ENCODE measurements at places on chromosomes 2 and 18.

GRCh38 chr2:204268971-204269370, 276.3 kb upstream of the PARD3B start:
- no peak for DNase-seq

DNA sequence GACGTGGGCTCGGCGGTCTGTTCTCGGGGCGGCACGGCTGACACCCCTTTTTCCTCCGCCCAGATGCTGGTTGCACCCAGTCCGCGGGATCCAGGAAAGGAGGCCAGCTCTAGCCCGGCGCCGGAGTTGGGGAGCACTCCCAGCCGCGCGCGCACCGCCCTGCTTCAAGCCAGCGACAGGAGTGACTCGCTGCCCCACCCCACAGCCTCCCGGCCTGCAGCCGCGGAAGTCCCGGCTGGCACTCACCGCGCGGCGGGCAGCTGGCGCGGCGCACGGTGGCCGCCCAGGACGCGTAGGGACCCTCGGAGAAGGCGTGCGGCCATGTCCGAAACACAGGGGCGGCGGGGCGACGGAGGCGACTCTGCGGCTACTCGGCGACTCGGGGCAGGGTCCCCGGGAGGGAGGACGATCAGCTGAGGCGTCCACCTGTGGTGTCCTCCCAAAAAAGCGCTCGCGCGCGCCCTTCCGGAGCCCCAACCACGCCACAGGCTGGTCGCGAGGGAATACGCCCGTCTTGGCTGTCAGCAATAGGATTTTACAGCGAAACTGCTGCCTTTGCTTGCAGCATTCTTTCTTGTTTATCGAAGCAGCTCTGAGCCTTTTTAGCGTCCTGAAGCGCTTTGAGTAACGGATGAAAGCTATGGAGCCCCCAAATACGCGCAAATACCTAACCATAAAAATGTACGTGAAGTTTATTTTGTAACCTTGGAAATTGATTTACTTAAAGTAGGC, at the start of gene ACADL:
Gene ACADL (minus strand): TSS at position 507 of the 732 bp plus-strand sequence. CDS start 184 bp downstream, at position 323.
- peak; percentile 76 for DNase-seq

GRCh38 chr2:162484551-162484950, 140.6 kb downstream of the GCA start:
- no peak for DNase-seq

DNA sequence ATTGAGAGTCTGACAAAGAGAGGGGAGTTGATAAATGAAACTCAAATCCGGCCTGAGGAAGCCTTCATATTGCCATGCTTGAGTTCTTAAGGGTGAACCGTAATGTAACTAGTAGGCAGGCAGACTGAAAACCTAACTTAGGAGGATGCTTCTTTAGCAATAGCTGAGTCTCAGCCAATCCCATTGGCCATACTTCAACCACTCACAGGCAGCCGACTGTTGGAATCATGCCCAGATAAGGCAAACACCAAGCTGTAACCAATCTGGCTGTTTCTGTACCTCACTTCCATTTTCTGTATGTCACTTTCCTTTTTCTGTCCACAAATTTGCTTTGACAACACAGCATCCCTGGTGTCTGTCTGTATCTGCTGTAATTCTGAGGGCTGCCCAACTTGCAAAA, 39.5 kb downstream of the TPRKB start:
- no peak for DNase-seq

GRCh38 chr18:58858591-58859468, 5.8 kb upstream of the ZNF532 start:
- no peak for DNase-seq

DNA sequence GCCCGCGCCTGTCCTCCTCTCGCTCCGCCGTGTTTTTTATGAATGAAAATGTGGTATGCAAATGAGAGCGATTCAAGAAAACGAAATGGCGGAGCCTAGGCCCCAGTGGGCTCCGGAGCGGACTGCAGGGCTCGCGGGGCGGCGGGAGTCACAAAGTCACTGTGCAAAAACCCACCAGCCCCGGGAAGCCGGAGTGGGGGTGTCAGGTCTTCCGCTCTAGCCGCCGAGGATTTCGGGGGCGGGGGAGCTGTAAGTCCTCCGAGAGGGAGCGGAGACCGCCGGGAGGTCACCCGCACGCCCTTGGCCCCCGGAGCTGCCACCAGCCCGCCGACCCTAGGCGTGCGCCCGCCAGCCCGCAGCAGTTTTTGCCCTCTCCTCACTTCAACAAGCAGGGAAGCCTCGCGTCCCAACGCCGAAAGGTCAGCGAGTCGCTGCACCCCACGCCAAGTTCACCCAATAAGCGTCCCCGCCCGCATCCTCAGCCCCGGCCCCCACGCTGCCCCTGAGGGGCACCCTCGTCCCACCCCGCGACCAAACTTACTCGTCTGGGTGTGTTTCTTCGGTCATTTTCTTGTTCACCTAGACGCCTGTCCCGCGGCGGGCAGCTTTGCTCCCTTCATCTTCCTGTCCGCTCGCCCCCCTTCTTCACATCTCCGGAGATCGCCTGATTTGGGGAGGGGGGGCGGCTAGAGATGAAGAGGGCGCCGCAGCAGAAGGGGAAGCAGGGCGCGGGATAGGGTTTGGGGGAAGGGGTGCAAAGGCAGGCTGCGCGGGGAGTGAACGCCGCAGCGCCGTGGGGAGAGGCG, 775 bp downstream of the SPRED2 start:
- DNase-seq: peak; percentile 59

DNA sequence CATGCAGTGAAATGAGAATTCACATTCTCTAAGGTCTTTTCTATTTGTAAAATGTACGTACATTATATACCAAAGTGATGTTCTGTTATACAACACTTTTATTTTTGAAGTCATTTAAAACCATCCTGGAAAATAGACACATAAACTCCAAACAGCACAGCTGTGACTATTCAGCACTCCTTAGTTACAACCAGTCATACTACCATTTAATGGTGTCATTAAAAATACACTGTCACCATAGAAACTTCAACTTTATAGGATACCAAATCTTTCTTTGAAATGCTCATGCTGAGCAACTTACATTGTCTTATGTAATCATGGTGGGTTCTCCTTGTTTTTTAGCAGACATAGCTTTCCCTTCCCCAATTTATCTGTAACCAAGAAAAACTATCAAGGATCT, 85.3 kb downstream of the METTL4 start:
- DNase-seq: no peak

Measured in nephron progenitor cell (in vitro differentiated cells).